Left lobe of liver (tissue), 2 donors: ENCODE measurements at places on chromosomes 3 and 15. TPM values are rescaled to one million over a fixed set of nuclear protein-coding genes. Genes with fewer than 3 reads are reported as not detected.

ZNF639 gene
- total RNA-seq = 9.7 TPM

SETD5 gene
- 58.4 TPM for total RNA-seq

TUSC2 gene
- 15.0 TPM for total RNA-seq

GRCh38 chr3:128623762-128624176, 26.8 kb downstream of the RPN1 start:
- DNase-seq = no peak

DNA sequence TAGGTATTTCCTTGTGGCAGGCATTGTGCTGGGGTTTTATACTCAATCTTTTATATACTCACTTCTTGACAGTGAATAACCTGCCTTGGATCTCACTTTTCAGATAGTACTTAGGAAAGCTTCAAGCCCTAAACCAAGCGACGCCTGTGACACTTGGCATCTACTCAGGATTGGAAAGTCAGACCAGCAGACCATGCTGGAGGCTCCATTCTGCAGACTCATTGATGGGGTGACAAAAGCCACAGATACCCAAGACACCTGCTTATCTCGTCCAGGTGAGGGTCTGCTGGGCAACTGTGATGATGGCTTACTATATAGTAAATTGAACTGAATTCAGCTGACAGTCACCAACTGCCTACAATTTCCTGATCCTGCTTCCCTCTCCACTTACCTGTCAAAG, 79.4 kb upstream of the MRPS22 start:
- no peak for DNase-seq

GRCh38 chr3:117356091-117356705, 646.6 kb downstream of the TUSC7 start:
- DNase-seq = no peak

DNA sequence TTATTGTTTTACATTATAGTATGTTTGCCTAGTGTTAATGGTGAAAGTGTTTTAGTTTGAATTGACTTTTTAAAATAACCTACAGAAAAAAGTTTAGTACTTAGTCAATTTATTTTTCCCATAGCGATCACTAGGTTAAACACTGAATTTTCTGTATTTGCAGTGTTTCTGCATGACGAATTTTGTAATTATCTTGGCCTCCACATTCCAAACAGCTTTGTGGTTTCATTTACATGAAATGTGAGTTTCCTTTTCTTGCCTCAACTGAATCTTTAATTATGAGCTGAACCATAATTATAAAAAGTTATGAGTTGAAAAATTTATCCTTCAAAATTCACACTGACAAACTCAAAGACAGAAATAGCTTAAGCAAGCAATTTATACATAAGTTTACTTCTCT, 235.5 kb downstream of the CTNNB1 start:
- no peak for DNase-seq

- no peak for DNase-seq
These were observed 29.8 kb upstream of the SLC25A36 start for GRCh38 chr3:140911822-140912221.

DNA sequence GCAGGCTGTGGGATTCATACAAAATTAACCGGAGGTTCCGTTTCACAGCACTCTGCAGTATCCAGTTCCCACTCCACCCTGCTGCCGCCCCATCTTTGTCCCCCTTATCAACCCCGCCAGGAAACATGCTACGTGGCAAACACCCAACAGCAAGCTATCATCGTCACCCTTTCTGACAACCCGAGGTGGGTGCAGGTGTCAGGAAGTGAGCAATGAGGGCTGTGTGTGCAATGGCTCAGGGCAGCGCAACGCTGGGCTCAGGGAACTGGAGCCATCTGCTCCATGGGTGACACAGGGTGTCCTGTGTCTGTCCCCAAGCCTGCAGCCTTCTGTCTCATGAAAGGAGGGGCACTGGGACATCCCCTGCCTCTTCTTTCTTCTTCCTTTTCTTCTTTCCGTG, 60.9 kb downstream of the ATP2B2 start:
- DNase-seq = no peak
